ENCODE measurements at places on chromosomes 4 and X. TPM values are rescaled to one million over a fixed set of nuclear protein-coding genes. Genes with fewer than 3 reads are reported as not detected.

SEC31A gene
- 483 TPM for total RNA-seq

KLHL4 gene
- 19.8 TPM for total RNA-seq

WDFY3 gene
- total RNA-seq, result 89.5 TPM

NOP14 gene
- 35.3 TPM for total RNA-seq

SMIM20 gene
- total RNA-seq, result 19.4 TPM

REPS2 gene
- total RNA-seq, result 1.2 TPM

DNA sequence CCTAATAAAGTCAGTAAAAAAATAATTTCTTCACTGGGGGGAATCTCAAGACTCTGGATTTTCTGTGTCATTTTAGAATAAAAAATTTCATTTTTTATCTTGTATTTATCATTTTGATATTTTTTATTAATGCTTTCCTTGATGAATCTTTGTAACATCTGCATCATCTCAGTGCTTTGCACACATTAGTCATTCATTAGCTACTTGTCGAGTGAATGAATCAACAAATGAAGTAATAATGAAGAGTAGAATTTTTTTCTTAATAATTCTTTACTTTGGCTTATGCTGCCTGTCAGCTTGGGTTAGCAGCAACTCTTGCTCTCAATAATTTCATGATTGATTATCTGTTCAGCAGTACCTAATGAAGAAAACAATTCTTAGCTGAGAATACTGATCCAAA is 530.8 kb downstream of the GRXCR1 start:
- no peak for DNase-seq

DNA sequence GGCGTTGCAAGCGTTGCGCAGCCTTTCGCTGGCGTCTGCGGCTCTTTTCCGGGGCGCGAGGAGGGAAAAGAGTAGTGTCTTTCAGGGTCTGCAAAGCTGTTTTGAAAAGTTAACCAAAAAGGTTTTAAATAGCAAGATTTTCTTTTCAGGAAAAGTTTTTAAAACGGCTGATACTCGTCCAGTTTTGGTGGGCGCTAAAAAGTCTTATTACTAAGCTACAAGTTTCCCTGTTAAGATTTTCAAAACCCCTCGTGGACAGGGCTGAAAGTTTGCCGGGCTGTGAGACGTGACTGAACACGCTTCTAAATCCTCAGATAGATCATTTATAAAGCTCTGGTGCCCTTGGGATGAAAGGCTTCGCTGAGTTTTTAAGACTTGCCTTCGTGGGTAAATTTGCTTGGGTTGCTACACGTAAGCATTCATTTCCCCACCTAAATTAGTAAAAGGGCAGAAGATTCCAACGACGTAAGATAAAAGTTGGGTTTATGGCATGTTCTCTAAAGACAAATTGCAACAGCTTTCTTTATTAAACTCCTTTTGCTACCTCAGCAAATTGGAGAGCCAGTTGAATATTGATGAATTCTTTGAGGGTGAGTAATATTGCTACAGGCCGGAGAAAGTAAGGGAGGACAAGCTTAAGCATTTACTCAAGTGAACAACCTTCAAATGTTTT is 91.5 kb downstream of the HPRT1 start:
- DNase-seq, result peak; percentile 60

DNA sequence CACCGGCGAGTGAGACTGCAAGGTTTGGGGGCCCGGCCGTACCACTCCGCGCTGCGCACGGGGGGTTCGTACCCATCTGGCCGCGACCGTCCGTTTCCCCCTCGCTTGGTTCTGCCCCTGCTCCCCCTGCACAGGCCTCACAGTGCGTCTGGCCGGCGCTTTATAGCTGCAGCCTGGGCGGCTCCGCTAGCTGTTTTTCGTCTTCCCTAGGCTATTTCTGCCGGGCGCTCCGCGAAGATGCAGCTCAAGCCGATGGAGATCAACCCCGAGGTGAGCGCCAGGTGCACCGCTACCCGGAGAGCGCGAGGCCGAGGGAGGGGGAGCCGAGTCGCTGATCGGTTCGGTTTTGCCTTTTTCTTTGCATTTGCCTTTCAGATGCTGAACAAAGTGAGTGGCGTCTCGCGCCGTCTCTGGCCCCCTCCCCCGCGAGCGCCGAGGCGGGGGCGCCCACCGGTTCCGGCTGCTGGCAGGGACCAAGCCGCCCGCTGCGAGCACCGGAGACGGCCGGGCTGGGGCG is at the start of gene UCHL1:
UCHL1 (plus strand) TSS at position 189 of the 517 bp plus-strand sequence; CDS start at position 238, 49 bp downstream.
- peak; percentile 88 for DNase-seq

DNA sequence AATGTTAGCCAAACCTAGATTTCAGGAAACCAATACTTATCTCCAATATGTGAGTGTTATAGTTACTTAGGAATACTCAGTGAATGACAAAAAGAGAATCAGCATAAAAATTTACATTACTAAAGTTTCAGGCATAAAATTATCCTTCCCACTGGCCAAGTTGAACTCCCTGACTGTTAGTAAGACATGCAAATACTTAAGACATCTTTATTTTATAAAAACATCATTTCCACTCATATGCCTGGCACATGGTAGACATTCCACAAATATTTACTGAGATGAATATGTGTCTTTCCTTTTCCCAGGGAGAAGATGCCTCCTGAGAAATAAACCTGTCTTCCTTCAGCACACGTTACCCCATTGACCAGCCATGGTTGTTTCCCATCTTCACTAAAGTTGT is 7.3 kb downstream of the VEGFD start:
- DNase-seq, result no peak

GRCh38 chr4:152892974-152893373 is 43.1 kb upstream of the FHDC1 start:
- DNase-seq, result no peak

DNA sequence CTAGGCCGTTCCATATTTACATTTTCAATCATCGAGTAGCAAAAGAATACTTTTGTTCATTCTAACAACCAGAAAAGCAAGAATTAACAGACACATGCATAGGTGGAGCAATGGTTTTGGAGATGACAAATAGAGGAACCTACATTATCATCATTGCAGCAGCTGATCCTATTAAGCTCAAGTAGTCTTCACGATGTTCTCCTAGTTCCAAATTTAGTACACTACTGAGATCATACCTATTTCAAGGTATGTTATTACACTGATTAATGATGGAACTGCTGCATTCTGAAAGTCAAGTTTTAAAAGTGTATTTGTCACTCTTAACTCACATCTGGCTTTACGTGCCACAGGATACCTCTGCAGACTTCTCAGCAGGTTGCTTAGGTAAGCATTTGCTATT is 87.4 kb downstream of the ADGRA3 start:
- DNase-seq, result no peak

GRCh38 chrX:105168577-105168976 is 51.9 kb downstream of the TEX13A start:
- DNase-seq, result no peak

GRCh38 chr4:138870737-138871554 is 144.6 kb upstream of the NOCT start:
- peak; percentile 46 for DNase-seq

- peak; percentile 7 for DNase-seq
These were observed 356.7 kb downstream of the GALNTL6 start for GRCh38 chr4:172169871-172170270.

- no peak for DNase-seq
These were observed 221.0 kb upstream of the GPRIN3 start for GRCh38 chr4:89528526-89529133.

- DNase-seq, result no peak
These were observed 27.5 kb downstream of the RUFY3 start for GRCh38 chr4:70749313-70749712.
